ENCODE measurements at places on chromosomes 4 and X.

DNA sequence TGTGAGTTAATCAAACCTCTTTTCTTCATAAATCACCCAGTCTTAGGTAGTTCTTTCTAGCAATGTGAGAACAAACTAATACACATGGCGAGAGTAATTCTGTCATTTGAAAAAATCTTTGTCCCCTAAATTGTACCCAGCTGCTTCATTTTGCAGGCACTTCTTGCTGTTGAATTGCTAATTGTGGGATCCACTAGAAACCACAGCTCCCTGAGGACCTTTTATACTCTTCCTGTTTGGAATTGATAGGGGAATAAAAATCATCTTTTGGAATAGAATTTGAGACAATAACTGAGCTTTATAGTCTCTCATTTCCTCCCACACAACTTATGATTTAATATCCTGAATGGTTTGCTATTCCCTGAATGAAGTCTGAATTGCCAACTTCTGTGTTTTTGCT is 170.2 kb downstream of the PACRGL start:
- DNase-seq = no peak

- no peak for DNase-seq
Measured at GRCh38 chr4:2321279-2322196, 59.6 kb upstream of the MXD4 start.

DNA sequence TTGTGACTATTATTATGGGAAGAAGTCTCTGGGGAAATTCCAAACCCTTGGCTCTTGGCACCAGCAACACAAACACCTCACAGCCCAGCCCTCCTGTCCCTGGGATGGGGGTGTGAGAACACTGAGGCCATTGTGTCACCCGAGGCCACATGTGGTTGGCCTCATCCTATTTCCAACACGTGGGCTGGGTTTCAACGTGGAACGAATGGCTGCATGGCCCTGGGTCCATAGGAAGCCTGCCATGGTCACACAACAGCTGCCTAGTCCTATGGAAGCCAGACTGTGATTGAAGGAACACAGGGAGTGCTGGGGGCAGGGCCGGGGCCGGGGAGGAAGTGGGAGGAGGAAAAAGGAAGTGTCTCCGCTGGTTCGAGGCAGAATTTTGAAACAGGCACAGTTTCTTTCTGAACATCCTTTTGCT is 10.0 kb downstream of the CLCN4 start:
- no peak for DNase-seq

GRCh38 chrX:259692-260355 is 21.4 kb upstream of the PLCXD1 start:
- DNase-seq = no peak

DNA sequence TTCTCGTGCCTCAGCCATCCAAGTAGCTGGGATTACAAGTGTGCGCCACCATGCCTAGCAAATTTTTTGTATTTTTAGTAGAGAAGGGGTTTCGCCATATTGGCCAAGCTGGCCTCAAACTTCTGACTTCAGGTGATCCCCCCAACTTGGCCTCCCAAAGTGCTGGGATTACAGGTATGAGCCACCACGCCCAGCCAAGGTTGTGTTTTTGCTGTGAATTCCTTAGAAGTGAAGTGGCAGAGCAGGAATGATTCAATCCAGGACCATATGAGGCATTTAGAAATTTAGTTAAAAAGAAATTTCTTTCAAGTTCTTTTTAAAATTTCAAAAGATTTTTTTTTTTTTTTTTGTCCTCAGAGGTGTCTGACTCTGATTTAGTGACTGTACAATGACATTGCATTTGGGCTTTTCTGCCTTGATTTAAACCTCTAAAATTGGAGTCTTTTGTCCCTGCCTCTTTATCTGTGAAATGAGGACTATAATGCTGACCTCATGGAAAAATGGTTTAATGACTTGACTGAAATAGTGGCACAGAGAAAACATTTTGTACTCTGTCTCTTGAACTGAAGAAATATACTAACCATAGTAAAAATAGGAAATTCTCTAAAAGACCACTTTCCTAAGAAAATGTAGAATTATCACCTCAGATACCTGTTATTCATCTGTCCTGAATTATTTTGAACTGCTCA is 59.9 kb downstream of the CXCL13 start:
- DNase-seq = no peak

DNA sequence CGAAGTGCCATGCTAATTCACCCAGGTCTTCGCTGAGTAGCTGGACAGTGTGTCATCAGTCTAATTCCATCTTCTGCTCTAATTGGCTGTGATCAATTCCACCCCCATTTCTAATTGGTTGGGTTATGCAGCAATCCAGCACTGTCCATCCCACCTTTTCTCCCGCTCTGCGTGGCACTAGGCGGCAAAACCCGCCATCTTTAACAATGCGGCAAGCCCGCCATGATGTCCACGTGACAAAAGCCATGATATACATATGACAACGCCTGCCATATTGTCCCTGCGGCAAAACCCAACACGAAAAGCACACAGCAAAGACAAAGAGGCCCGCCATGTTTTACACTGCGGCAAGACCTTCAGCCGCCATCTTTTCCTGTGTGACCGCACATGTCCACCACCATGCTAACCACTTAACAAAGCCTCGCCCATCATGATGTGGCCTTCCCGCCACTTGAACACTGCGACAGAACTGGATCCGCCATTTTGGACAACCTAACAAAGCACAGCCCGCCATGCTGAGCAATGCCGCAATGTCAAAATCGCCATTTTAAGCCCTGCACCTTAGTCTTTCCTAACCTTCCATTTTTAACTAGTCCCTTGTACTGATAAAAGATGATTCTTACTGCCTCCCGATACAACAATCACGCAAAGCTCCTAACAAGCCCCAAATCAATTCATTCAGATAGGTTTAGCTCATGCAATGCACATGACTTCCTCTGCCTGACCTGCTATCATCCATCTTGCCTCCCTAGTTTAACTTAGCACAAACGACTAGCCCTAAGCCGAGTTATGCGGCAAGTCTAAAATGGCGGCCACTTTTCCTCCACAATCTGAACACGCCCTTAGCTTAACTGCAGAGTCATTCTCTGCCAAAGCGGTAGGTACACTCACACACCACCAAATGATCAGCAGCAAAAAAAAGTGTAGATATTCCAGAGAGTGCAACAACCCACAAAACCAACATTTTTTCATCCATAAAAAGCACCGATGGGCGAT is 288.3 kb downstream of the CHIC1 start:
- no peak for DNase-seq

- no peak for DNase-seq
Measured at GRCh38 chr4:135015771-135016170, 814.2 kb upstream of the PABPC4L start.

DNA sequence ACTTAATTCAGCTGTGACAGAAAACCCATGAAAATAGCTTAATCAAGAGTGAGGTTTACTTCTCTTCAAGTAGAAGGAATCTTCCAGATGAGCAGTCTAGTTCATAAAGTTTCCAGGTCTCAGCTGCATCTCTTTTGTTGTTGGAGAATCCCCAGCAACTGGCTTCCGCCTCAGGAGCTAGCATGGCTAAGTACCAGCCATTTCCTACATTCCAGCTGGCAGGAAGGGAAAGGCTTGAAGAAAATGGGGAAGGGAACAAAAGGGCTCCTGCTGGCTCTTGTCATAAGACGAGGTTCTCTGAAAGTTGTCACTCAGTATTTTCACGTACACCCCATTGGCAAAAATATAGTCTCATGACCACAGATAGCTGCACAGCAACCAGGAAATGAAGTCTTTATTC is 27.3 kb upstream of the TRIM2 start:
- no peak for DNase-seq

DNA sequence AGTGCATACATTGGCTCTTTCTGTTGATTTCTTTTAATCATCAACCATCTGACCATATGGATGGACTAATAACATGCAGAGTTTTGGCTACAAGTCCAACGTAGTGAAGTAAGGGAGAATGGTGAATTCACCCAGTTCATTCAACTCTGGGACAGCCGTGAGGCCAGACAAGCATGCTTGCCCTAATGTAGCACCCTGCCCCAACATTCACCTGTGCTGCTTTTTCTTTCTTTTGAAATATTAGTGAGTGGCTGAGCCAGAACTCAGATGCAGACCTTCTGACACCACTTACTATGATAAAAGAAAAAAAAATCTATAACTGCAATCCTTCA is 17.5 kb downstream of the ARSJ start:
- no peak for DNase-seq

DNA sequence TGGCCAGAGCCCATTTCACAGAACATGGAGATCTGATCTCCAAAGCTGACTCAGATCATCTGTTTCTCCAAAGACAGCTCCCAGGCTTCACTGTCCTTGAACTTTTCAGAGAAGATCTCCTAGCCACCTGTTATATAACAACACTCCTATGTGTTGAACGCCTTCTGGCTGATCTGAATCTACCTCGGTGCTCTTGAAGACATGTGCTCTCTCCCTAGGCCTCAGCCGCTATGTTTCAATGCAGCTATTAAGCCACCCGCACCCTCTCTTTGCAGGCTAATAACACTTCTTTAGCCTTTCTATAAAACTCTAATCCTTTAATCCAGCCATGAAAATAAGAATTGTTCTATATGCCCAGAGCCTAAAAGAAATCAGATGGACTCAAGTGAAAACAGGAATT is 34.9 kb downstream of the SEL1L3 start:
- DNase-seq = no peak

- no peak for DNase-seq
Measured at GRCh38 chr4:142297313-142297712, 548.8 kb downstream of the INPP4B start.
